ENCODE measurements at places on chromosomes 7 and 10.
A peak's percentile ranks its signal among the peaks of the same experiment; 100 is the strongest.

DNA sequence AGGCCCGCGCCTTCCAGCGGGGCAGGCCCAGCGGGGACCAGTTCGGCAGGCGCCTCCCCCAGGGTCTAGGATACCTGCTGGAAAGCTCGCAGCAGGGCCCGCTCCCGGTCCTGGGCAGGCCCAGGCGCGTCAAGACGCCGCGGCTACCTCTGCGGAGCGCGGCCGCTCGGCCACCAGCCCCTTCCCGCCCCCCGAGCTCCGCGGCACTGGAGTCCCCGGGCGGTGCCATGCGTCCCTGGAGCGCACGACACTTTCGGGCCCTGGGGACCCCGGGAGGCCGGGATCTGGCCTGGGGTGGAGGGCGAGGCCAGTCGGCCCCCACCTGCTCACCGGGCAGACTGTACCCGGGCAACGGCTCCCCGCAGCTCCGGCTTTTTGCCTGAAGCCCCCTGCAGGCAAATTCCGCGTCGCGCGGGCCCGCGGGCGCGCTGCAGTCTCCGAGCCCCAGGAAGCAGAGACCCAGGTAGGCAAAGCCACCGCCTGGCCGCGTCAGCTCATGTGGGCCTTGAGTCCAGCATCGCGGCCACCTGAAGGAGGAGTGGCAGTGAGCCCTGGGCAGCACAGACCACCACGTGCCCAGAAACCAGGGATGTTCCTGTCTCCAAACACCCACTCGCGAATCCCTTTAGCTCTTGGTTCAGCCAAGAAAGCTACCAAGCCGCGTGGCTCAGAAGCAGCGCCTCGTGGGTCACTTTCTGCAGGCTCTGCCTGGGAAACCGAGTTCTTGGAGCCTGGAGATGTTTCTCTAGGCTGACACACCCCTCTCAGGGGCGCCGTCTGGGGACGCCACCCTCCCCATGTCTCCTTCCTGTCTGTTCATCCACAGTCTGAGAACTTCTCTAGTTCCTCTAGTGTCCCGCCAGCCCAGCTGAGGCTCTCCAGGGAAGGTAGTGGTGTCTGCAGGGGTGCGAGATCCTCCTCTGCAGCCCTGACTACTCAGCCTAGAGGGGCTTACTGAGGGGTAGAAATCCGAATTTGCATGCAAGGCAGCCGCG is 46.1 kb upstream of the APBB1IP start:
- DNase-seq = no peak

DNA sequence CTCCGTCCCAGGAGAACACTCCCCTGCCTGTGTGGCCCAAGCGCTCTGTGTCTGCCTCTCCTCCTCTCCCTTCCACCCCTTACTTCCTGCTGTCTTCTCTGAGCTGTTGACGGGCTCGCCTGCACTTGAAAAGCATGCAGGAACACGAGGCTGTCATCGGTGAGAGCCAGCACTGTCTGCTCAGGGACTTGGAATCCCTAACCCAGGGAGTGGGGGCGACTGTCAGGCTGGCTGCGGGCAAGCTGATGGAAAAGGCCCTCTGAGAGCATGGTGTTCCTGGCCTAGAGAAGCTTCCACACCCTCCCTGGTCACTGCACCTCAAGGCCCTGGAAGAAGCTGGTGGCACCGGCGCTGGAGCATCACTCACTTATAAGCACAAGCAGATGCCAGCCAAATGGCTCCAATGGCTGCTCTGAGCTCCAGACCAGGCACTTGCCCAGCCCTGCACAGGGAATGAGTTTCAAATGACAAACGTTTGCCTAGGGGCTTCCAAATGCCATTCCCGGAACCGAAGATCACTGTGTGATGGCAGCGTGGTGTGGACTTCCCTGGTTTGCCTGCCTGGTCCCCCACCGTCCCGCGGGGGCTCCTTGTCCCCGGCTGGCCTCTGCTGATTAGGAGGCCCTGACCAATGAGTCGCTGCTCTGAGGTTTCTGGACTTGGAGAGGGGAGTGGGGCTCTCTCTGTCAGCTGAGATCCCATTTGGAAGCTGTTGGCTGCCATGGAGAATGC is 56.7 kb upstream of the EBF3 start:
- DNase-seq = no peak

DNA sequence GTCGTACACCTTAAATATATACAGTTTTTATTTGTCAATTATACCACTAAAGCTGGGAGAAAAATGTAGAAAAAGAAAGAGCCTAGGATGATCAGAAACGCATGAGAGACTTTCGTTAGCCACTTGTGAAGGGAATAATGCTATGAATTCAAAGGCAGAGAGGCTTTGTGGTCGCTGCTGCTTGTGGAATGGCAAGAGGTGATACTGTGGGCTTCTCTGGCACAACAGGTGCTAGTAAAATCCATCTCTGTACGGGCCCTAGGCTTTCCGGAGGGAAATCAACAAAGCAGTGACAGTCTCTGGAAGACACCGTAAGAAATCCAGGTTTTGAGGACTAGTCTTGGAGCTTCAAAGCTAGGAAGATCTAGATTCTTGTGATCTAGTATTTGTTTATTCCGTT is 52.6 kb downstream of the LRRC72 start:
- peak; percentile 8 for DNase-seq

DNA sequence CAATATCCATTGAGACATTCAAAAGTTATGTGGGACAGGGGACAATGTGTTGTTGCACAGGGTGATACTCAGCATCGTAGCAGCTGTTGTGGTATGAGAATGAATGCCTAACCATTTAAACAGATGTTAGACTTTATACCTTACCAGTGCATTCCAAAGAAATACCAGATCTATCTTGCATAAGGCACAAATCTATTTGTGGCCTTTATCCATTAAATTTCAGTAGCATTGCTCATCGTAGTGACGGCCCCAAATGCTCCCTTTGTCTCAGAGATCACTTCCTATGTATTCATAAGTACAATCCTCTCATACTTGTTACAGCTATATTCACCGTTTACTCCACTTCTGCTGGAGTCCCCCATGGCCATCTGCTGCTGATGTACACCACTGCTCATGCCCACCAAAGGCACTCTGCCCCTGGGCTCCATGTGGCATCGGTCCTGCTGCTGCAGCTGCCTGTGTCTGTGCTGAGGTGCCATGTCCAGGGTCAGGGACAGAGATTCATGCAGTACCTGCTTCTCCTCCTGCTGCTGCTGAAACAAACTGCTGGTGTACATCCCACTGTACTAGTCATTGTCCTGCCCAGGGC is 96.3 kb downstream of the CPED1 start:
- no peak for DNase-seq

DNA sequence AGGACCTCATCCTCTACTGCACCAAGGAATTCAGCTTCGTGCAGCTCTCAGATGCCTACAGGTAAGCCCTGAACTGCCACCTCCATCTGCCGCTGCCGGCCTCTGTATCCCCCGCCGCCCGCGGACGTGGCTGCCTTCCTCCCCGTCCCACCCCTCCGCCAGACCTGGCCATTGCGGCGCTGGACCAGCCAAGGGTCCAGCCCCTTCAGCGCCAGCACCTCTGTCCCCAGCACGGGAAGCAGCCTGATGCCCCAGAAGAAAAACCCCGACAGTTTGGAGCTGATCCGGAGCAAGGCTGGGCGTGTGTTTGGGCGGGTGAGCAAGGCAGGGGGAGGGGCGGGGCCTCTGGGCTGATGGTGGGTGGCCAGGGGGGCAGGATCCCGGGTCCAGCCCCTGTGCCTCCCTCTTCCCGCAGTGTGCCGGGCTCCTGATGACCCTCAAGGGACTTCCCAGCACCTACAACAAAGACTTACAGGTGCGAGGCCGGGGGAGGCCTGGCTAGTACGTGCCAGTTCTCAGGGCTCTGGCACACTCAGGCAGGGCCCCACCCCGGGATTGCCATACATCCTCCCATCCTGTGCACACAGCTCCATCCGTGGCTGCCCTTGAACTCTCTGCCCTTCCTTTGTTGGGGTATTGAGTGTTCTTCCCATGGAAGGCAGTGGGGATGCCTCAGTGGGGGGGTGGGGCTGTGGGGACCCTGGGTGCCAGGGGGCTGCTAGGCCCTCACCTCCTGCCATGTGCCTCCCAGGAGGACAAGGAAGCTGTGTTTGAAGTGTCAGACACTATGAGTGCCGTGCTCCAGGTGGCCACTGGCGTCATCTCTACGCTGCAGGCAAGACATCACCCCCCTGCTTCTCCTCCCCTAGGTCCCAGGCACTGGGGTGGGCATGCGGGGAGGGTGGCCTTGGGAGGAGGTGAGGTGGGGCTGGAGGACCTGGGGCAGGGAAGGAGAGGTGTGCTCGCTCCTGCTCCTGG is 13.5 kb downstream of the ASL start:
- no peak for DNase-seq

GRCh38 chr10:70903262-70903921 is 15.0 kb upstream of the PCBD1 start:
- DNase-seq = peak; percentile 41

GRCh38 chr7:52091996-52092395 is 775.4 kb upstream of the COBL start:
- DNase-seq = no peak

DNA sequence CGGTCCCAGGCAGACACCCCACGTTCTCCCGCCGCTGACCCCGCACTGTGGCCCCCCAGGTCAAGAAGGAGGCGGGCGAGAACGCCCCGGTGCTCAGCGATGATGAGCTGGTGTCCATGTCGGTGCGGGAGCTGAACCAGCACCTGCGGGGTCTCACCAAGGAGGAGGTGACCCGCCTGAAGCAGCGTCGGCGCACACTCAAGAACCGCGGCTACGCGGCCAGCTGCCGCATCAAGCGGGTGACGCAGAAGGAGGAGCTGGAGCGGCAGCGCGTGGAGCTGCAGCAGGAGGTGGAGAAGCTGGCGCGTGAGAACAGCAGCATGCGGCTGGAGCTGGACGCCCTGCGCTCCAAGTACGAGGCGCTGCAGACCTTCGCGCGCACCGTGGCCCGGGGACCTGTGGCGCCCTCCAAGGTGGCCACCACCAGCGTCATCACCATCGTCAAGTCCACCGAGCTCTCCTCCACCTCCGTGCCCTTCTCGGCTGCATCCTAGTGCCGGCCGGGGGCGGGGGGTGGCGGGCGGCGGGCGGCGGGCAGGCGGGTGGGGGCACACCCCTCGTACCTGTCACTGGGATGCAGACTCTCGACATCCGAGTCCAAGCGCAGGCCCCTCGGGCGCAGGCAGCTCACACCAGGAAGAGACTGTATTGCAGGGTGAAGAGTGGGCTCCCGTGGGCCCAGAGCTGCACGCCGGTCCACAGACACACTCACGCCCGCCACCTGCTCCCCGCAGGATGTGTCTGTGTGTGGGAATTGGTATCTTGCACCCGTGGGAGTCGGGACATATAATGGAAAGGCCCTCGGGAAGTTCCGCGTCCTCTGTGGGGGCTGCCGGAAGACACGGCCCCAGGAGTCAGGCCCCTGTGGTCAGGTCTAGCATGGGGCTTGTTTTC is 9.6 kb downstream of the MAFK start:
- DNase-seq = no peak

GRCh38 chr10:31102421-31102820 is 70.8 kb upstream of the ZNF438 start:
- DNase-seq = no peak

GRCh38 chr7:69318794-69319193 is 279.5 kb upstream of the AUTS2 start:
- DNase-seq = no peak

DNA sequence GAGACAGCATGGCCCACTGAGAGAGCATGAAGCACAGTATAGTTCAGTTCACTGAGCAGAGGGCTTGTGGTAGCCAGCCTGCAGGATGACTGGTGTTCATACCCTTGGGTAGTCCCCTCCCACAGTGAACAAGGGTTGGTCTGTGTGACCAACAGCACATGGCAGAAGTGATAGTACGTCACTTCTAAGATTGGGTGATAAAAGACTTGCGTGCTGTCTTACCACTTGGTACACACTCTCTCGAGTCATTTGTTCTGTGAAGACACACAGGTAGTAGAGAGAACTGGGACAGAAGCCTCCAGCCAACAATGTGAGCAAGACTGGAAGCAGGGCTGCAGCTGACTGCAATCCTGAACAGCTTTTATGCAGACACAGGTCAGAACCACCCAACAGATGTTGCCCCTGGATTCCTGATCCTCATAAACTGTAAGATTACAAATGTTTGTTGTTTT is 14.6 kb downstream of the EPC1 start:
- no peak for DNase-seq

- DNase-seq = peak; percentile 88
Measured at GRCh38 chr7:1815051-1815481, 145.0 kb downstream of the ELFN1 start.

DNA sequence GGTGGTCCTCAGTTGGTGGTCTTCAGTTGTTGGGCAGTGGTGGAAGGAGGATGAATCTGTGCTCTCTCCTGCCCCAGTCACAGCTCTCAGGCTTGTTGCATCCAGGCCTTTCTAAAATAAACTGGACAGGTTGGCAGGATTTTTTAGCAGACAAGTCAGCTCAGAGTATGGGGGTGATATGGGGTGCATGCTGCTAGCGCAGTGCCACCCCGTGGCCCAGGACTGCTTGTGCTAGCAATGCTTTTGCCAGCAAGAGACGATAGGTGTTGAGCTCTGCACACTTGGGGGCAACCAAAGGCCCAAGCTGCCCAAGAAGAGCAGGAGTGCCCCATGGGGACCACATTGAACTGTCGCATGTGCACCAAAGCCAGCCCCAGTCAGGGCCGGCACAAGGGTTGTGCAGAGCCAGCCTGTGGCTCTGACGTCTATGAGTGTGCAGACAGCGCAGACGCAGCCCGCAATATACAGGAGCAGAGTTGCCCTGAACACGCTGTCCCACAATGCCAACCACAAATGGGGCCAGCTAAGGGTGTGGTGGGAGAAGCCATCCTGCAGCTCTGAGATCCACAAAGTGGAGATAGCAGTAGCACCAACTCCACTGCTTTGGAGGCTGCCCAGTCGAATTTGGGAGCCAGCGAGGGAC is 49.8 kb upstream of the PDSS1 start:
- DNase-seq = no peak

DNA sequence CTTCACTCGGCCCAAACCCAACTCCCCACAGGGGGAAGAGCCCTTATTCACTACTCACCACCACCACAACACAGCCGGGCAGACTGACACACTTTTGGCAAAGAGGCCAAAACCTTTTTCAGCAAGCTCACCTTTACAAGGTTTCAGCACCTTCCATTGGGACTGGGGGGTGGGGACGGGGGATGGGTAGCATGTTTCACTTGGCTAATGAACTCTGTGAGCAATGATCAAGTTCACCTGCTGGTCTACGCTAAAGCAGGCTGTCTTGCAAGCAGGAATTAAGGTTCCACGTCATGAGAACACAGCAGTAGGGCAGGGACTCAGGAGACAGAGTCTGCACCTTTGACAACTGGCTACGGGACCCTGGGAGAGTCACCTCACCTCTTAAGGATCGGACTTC is 7.0 kb downstream of the FAM53B start:
- no peak for DNase-seq

DNA sequence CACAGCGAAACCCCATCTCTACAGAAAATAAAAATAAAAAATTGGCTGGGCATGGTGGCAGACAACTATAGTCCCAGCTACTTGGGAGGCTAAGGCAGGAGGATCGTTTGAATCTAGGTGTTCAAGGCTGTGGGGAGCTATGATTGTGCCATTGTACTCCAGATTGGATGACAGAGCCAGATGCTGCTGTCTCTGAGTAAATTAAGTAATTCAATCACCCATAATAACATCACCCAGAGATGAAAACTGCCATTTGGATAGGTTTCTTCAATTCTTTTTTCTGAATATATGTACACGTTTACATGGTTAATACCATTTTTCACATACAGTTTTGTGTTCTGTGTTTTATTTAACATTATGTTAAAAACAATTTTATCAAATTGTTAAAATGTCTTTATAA is 79.3 kb downstream of the WIPF3 start:
- no peak for DNase-seq
